GM04503 (cell line): ENCODE measurements at places on chromosomes 2 and 18.

- peak; percentile 28 for DNase-seq
Measured at GRCh38 chr2:26299471-26300101, 46.4 kb upstream of the SELENOI start.

DNA sequence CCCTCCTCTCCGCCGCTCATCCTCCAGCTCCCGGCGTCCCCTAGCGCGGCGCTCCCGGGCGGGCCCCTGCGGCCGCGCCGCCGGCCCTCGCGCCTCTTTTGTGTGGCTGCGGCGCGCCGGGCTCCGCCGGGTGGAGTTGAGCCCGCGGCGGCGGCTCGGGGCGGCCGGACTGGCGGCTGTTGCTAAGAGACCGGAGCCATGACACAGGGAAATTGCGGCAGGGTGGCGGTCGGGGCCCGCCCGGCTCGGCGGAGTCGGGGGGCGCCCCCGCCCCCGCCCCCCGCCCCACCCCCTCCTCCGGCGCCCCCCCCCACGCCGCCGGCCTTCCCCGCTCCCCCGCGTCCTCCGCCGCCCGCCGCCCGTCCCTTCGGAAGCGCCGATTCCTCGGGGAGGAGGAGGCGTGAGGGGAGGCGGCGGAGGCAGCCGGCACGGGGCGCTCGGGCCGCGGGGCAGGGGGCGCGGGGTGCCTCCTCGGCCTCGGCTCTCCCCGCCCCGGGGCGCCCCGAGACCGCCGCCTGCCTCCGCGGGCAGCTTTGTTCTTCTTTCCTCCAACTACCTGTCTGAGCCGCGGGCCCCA, at the start of gene TMEM200C:
Gene TMEM200C (minus strand): TSS at position 224 of the 577 bp plus-strand sequence. CDS start 3,459 bp downstream, outside the sequence.
- DNase-seq, result no peak

DNA sequence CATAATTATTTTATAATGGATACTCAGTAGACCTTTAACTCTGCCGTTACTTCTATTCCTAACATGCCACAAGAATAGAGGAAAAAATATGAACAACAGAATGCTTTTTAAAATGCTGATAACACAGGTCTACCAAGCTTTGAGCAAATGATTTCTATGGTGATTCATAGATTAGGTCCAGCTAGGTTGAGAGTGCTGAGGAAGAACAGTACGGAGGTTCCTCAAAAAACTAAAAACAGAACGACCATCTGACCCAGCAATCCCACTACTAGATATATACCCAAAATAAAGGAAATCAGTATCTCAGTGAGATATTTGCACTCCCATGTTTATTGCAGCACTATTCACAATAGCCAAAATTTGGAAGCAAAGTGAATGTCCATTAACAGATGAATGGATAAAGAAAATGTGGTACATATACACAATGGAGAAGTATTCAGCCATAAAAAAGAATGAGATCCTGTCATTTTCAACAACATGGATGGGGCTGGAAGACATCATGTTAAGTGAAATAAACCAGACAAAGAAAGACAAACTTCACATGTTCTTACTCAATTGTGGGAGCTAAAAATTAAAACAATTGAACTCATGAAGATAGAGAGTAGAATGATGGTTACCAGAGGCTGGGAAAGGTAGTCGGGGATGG, 111.6 kb upstream of the SERTAD2 start:
- no peak for DNase-seq

GRCh38 chr2:151103551-151103950, 158.1 kb downstream of the RBM43 start:
- DNase-seq, result no peak

GRCh38 chr18:62026586-62026985, 133.8 kb upstream of the RNF152 start:
- no peak for DNase-seq

GRCh38 chr2:64840426-64840881, 148.7 kb upstream of the SLC1A4 start:
- DNase-seq, result peak; percentile 71

DNA sequence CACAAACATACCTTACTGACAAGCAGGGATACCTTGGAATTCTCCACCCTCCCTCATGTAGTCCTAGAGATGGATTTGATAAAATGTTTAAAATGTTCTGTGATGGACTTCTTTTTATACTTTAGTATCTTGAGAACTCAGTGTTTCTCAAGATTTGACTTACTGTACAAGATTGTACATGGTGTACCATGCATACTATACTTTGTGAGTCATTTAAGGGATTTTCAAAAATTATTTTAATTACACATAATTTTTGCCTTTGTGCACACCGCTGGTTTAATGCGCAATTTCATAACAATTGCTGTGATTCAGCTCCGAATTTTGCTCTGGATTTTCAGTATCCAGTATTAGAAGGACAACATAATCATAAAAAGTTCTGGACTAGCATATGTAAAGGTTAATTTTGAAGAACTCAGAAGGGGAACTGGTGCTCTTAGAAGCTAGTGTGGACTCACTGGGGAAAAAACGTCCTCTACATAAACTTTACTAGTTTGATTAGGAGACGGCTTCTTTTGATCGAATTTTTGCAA, 78.6 kb upstream of the ACSL3 start:
- no peak for DNase-seq

DNA sequence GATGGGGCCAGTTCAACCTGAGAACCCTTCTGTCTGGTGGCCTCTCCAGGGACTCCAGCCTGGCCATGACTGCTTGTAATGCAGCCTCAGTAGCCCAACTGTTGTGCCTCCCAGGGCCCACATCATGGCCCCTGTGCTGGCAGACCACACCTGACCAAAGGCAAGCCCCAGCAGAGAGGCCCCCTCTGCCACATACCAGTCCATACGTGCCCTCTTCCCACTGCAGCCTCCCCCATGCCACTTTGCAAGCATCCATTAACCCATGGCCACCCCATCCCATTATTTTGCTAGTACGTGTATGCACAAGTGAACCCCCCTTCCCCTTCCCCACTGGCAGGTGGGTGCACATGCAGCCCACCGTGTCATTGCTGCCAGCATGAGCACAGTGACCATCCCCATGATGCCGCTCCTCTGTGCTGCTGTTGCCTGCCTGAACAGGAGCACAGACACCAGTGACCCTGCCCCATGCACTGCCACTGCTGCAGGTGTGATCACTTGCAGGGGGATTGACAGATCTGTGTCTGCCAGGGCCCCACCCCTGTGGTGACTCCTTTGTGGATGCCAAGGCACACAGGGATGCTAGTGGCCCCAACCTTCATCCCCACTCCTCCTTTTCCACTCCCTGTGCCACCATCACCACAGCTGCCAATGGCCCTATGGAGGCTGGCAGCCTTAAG, 330.0 kb upstream of the DSEL start:
- no peak for DNase-seq
